Kidney (tissue), 22 donors: ENCODE measurements at places on chromosomes 6 and 20. TPM values are rescaled to one million over a fixed set of nuclear protein-coding genes. Genes with fewer than 3 reads are reported as not detected.

Gene MRAP2
- 5.0 TPM for total RNA-seq

Gene DEF6
- 16.3 TPM for total RNA-seq

Gene ZC3H12D
- 3.7 TPM for total RNA-seq

Gene HECA
- 22.0 TPM for total RNA-seq

DNA sequence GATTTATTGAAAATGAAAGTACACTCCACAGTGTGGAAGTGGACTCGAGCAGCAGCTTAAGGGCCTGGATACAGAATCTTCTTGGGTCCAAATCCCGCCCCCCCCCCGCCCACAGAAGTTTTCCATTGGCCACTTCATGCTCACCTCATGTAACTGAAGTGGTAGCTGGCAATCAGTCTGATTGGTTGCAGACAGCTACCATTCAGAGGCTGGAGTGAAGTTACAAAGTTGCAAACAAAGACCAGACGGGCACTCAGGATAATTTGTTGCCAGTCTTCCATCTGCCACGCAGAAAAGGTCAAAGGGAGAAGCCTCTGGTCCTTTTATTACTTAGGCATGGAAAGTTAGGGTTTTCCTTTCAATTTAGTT lies 25.8 kb upstream of the FABP7 start:
- no peak for DNase-seq
- H3K36me3 ChIP-seq: no peaks in the 10 kb centered on the region
- peak overlapping the region; percentile 36 for H3K4me3 ChIP-seq
- no peaks in the 10 kb centered on the region for H3K27me3 ChIP-seq
- H3K4me1 ChIP-seq: no peaks in the 10 kb centered on the region

- H3K36me3 ChIP-seq: no peaks in the 10 kb centered on the region
- H3K27me3 ChIP-seq: no peaks in the 10 kb centered on the region
- no peak for DNase-seq
- no peak overlapping the region for H3K4me3 ChIP-seq
- H3K4me1 ChIP-seq: no peaks in the 10 kb centered on the region
- no peak overlapping the region for H3K27ac ChIP-seq
Measured at GRCh38 chr20:2162125-2162822, 60.6 kb downstream of the STK35 start.

Gene ERVFRD-1
- 0.57 TPM for total RNA-seq

Gene NNAT
- total RNA-seq: 0.25 TPM

Gene KCNK5
- 77.0 TPM for total RNA-seq

Gene CALHM5
- 1.3 TPM for total RNA-seq

DNA sequence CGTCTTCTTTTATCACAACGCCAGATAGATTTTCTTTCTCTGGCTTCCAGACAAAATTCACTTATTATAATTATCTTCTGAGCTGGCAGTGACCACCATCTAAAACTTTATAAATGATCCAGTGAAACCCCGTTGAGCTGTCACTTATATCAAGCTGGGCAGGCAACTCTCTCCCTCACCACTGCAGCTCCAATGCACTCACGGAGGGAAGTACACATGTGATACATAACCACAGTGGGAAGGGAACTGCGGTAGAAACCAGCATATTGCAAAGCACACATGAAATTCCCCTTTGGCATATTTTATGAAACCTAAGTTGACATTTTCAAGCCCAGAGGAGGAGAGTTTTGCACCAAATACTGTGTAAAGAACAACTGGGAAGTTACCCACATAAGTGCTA lies 536.9 kb downstream of the HACE1 start:
- DNase-seq: no peak
- H3K4me1 ChIP-seq: no peaks in the 10 kb centered on the region
- H3K27me3 ChIP-seq: no peaks in the 10 kb centered on the region
- no peak overlapping the region for H3K27ac ChIP-seq
- H3K36me3 ChIP-seq: no peaks in the 10 kb centered on the region

- no peaks in the 10 kb centered on the region for H3K4me1 ChIP-seq
- no peak for DNase-seq
- no peaks in the 10 kb centered on the region for H3K36me3 ChIP-seq
Measured at GRCh38 chr6:159152782-159153181, 16.4 kb upstream of the FNDC1 start.

DNA sequence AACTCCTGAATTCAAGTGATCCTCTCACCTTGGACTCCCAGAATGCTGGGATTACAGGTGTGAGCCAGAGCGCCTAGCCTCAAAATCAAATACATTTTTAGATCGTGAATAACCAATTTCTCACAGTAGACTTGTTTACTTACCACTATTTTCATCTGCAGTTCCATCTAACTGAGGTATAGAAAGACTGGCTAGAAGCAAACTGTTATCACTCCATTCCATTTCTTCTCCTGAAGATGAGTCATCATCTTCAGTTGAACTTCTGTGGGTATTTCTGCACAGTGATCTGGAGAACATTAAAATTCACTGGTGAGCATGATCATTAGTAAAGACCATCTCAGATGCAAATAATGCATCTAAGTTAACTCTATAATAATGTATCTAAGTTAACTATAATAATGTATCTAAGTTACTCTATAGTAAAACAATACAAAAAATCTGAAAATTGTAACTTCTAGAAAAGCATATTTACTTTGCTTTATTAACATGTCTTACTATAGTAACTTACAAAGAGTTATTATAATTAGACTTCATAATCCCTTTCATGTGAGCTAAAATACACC lies 105.4 kb downstream of the REV3L start:
- H3K4me1 ChIP-seq: no peaks in the 10 kb centered on the region
- H3K36me3 ChIP-seq: peaks cover 5% of the 10 kb centered on the region
- H3K4me3 ChIP-seq: no peak overlapping the region
- H3K27me3 ChIP-seq: no peaks in the 10 kb centered on the region
- H3K27ac ChIP-seq: no peak overlapping the region

- no peaks in the 10 kb centered on the region for H3K4me1 ChIP-seq
- H3K27ac ChIP-seq: no peak overlapping the region
- peak; percentile 89 for DNase-seq
- no peaks in the 10 kb centered on the region for H3K27me3 ChIP-seq
Measured at GRCh38 chr6:73085443-73085871, 139.8 kb downstream of the KHDC1L start.

Gene MAVS
- 46.8 TPM for total RNA-seq

Gene TGM3
- total RNA-seq: 0.13 TPM

Gene C20orf202
- total RNA-seq: 0.16 TPM

GRCh38 chr6:160881148-160881808 lies 110.3 kb upstream of the MAP3K4 start:
- DNase-seq: no peak
- no peaks in the 10 kb centered on the region for H3K36me3 ChIP-seq
- H3K4me3 ChIP-seq: no peak overlapping the region
- H3K27ac ChIP-seq: no peak overlapping the region
- H3K4me1 ChIP-seq: no peaks in the 10 kb centered on the region

Gene ZBTB12
- 3.4 TPM for total RNA-seq

GRCh38 chr20:34915131-34915530 lies 38.7 kb downstream of the ACSS2 start:
- no peaks in the 10 kb centered on the region for H3K27me3 ChIP-seq
- no peak overlapping the region for H3K27ac ChIP-seq
- H3K4me3 ChIP-seq: no peak overlapping the region
- peaks cover 24% of the 10 kb centered on the region for H3K36me3 ChIP-seq

DNA sequence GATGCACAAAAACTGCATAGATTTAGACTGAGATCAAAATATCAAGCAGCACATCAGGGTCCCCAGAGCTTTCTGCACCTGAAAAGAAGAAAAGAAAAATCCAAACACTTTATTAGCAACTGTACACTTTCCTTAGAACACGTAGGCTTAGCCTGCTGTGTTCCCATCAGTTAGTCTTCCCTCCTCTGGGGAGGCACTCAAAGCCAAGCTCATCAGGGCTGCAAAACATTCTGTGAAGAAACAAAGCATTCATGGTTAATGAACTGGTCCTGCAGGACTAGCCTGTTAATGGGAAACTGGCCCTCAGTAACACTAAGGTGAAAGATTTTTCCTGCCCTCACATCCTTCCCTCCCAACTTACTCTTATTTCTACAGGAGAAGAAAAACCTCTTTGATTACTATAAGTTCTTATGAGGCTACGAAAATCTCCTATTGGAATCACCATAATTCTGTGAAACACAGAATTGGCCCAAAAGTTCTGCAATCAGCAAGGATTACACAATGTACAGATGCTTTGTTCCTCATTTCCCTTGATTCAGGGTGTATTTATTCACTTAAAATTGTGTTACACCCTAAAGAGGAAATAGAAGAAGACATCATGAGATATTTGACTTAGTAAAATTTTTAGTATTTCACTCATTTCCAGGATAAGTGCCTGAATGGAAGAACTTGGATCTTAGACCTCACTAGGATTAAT lies 901.0 kb upstream of the MAP3K7 start:
- no peaks in the 10 kb centered on the region for H3K27me3 ChIP-seq
- no peak overlapping the region for H3K4me3 ChIP-seq
- no peak for DNase-seq
- no peaks in the 10 kb centered on the region for H3K4me1 ChIP-seq
- H3K27ac ChIP-seq: no peak overlapping the region

- H3K4me1 ChIP-seq: no peaks in the 10 kb centered on the region
- H3K27me3 ChIP-seq: no peaks in the 10 kb centered on the region
- DNase-seq: no peak
- no peak overlapping the region for H3K27ac ChIP-seq
Measured at GRCh38 chr6:30900863-30901417, 7.1 kb upstream of the GTF2H4 start.

Gene FLRT3
- 70.3 TPM for total RNA-seq

DNA sequence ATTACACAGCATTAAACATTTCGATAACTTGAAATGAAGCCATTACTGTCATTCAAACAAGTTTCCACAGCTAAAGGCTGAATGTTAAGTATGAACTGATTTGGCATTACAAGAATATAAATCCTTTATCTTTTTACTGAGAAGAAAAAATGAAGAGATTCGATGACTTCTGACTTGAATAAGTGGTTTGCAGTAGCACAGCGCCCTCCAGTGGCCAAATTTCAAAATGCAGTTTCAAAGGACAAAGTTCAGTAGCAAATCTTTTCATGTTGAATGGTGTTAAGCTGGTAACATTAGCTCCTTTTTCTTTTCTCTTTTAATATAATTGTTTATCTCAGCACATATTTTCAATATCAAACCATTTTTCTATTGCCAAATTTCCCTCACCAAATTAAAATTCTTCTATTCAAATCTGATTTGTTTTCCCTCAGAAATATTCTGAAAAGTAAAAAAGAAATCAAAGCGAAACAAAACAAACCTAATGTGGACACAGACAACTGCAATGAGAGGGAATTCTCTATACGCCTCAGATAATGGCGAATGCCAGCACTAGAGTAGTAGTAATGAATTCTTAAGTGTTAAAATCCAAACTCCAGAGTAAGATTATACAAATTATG lies 145.7 kb downstream of the BTBD9 start:
- DNase-seq: peak; percentile 80
- H3K27me3 ChIP-seq: no peaks in the 10 kb centered on the region
- no peak overlapping the region for H3K4me3 ChIP-seq
- no peaks in the 10 kb centered on the region for H3K36me3 ChIP-seq
- no peaks in the 10 kb centered on the region for H3K4me1 ChIP-seq

DNA sequence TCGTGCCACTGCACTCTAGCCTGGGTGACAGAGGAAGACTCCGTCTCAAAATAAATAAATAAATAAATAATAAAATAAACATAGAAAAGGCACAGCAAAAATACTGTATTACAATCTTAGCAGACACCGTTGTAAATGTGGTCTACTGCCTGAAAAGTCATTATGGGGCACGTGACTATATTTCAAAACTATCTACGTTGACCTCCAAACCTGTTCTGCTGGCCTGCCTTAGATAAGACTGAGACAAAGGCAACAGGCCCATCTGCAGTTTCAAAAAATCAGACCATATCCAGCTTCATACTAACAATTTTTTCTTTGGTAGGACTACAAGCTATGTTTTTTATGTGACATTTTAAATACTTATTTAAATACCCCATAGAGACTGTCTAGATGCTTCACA lies 59.1 kb downstream of the AGPAT4 start:
- DNase-seq: no peak
- H3K36me3 ChIP-seq: no peaks in the 10 kb centered on the region
- H3K4me3 ChIP-seq: no peak overlapping the region
- H3K27me3 ChIP-seq: no peaks in the 10 kb centered on the region

Gene RAET1E
- 1.0 TPM for total RNA-seq

GRCh38 chr6:29553268-29554057 lies 6.1 kb downstream of the UBD start:
- H3K4me3 ChIP-seq: peak overlapping the region; percentile 54
- peak; percentile 82 for DNase-seq
- H3K4me1 ChIP-seq: no peaks in the 10 kb centered on the region

DNA sequence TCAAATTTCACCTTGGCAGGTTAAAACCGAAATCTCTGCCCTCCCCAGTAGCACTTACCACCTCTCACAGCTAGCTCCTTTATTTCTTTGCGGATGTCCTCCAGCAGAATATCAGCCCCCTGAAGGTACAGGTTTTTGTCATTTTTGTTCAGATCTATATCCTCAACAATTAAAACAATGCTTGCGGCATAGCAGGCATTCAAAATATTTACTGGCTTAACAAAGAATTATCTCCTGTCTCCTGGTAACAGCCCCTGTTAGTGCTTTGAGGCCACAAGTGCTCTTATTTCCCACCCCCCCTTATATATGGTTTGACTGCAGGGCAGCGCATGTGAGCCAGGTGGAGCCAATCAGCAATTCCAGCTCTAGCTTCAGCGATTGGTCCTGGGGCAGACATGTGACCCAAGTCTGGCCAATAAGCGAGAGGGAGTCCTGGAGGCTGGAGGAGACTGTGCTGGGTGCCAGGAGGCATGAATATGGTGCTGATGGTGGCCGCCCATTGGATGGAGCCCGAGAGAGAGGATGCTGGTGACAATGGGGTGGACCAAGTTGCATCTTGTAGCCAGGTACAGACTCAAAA lies 21.0 kb downstream of the SULF2 start:
- H3K4me1 ChIP-seq: no peaks in the 10 kb centered on the region
- DNase-seq: no peak
- no peaks in the 10 kb centered on the region for H3K36me3 ChIP-seq
- no peaks in the 10 kb centered on the region for H3K27me3 ChIP-seq
- H3K4me3 ChIP-seq: no peak overlapping the region
- no peak overlapping the region for H3K27ac ChIP-seq

- no peaks in the 10 kb centered on the region for H3K27me3 ChIP-seq
- peak overlapping the region; percentile 87 for H3K4me3 ChIP-seq
- peak overlapping the region; percentile 89 for H3K27ac ChIP-seq
- peaks cover 11% of the 10 kb centered on the region for H3K4me1 ChIP-seq
Measured at GRCh38 chr6:7389162-7389450, 436 bp downstream of the CAGE1 start.

GRCh38 chr6:168678077-168678476 lies 237.1 kb downstream of the SMOC2 start:
- H3K4me1 ChIP-seq: no peaks in the 10 kb centered on the region
- no peak overlapping the region for H3K27ac ChIP-seq
- H3K36me3 ChIP-seq: no peaks in the 10 kb centered on the region
- no peaks in the 10 kb centered on the region for H3K27me3 ChIP-seq
- no peak for DNase-seq

Gene PNPLA1
- total RNA-seq: 0.19 TPM

DNA sequence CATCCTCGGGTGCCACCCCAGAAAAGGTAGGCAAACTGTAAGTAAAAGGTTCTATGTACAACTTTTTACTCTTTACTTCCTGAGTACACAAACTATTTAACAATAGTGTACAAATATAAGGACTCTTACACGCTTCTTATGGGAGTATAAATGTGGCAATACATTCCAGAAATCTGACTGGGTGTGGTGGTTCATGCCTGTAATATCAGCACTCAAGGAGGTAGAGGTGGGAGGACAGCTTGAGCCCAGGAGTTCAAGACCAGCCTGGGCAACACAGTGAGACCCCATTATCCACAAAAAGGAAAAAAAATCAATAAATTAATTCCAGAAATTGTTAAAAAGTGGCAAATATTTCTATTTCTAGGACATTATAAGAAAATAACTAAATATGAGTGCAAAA lies 48.9 kb downstream of the PIGU start:
- no peak for DNase-seq
- no peak overlapping the region for H3K27ac ChIP-seq
- H3K4me1 ChIP-seq: no peaks in the 10 kb centered on the region
- H3K4me3 ChIP-seq: no peak overlapping the region
- H3K36me3 ChIP-seq: no peaks in the 10 kb centered on the region
- H3K27me3 ChIP-seq: no peaks in the 10 kb centered on the region

Gene INSM1
- not detected for total RNA-seq
